ENCODE measurements at places on chromosomes 2 and 18. TPM values are rescaled to one million over a fixed set of nuclear protein-coding genes. Genes with fewer than 3 reads are reported as not detected.

Gene MFF
- total RNA-seq = 101 TPM

Gene DSG2
- 49.6 TPM for total RNA-seq

GRCh38 chr2:206855585-206856433 lies 83.5 kb upstream of the CPO start:
- no peak for DNase-seq

DNA sequence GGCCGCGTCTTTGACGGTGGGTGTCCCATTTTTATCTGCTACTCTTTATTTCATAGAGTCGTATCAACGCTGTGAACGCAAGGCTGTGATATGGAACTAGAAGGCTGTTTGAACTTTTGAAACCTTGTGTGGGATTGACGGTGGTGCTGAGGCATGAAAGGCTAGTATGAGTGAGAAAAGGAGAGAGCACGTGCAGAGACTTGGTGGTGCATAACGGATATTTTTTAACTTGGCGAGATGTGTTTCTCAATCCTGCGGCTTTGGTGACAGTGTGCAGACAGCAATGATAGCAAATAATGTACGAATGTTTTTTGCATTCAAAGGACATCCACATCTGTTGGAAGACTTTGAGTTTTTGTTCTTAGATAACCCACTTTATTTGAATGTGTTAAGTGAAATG lies 6.2 kb downstream of the HES6 start:
- no peak for DNase-seq

DNA sequence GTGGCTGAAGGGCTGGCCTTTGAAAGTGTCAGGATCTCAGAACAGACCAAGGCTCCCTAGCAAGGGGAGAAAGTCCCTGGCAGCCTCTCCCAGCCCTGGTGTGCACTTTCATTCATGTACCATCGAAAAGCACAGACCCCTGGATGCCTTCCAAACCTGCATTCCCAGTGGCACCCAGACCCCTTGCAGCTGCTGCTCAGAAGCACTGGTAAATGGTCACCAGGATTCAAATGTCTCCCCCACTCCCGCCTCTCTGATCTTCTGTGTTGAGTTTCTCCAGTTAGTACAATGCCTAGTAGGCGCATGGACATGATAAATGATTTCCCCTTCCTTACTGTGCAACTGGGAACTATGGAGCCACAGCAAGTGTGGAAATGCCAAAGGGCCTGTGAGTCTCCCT lies 180.0 kb downstream of the GLI2 start:
- no peak for DNase-seq

DNA sequence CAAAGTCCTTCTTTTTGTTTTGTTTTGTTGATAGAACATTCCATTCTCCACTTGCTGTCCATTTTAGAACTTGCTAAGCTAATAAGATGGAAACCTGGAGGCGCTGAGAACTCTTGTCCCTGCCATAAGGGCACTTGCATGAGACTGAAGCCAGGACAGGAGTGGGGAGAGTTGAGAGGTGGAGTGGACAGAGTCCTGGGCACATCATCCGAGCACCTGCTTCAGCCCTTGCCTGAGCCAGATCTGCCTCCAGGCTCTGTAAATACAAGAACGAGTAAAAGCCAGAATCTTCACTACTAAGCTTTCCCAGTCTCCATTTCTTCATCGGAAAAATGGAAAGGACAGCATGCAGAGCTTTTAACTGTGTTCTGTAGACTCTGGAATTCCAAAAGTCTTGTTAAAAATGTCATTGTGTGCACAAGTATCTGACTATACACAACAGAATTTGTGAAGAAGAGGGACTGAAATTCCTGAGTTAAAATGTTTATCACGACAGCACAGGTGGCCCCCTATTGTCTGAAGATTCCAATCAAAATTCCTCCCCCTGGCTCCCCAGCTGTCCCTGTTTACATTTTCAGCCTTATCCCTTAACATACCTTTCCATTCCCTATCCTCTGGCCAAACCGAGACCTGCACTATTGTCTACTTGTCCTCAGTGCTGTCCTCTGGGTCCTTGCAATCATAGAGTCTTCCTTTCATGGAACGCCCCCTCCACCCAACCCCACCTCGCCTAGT lies 498.2 kb upstream of the TNP1 start:
- no peak for DNase-seq

Gene BMP10
- 0.25 TPM for total RNA-seq

GRCh38 chr2:112472547-112473263 lies 9.3 kb upstream of the TTL start:
- no peak for DNase-seq

DNA sequence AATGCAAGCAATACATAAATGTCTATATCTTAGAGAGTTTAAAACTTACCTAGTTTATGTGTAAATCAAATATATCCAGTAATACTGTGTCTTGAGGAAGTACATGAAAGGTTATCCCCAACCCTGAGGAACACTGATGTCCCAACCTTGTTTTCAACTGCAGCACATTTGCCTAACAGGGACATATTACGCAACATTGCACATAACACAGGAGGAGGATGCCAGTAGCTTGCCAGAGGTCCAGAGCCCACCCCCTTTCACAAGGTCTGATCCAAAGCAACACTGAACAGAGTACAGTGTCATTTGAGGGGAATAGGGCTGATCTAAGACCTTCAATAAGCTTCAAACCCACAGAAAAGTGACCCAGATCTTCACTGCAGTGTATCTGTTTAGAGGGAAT lies 678.5 kb downstream of the ARHGAP15 start:
- peak; percentile 35 for DNase-seq

- no peak for DNase-seq
Measured at GRCh38 chr2:46135958-46136357, 161.2 kb upstream of the EPAS1 start.

DNA sequence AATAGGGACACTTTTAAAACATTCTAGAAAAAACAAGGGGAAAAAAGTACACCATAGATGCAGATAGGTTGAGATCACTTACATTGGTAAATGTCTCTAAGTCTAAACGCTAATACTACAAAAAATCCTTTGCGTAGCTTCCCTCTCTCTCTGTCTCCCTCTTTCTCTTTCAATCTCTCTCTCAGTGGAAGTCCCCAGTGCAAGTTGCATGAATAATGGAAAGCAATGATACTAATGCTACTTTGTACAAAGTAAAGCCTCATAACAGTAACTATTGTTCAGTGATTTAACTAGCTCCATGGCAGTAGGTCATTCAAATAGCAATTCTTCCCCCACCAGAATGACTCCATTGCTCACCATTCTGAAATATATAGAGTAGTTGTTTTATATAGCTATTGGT lies 12.8 kb downstream of the MEIS1 start:
- DNase-seq = no peak

Gene UPP2
- total RNA-seq = not detected

DNA sequence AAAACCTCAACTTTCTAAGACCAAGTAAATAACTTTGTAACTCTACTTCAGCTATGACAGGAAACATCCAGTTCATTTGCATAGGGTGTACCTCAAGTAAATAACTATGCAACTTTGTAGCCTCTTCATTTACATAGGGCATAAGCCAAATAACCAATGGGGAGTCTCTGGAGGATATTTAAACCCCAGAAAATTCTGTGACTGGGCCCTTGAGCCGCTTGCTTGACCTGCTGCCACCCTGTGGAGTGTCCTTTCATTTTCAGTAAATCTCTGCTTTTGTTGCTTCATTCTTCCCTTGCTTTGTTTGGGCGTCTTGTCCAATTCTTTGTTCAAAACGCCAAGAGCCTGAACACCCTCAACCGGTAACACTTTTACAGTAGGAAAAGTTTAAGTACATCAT lies 1112.7 kb upstream of the NRXN1 start:
- no peak for DNase-seq

DNA sequence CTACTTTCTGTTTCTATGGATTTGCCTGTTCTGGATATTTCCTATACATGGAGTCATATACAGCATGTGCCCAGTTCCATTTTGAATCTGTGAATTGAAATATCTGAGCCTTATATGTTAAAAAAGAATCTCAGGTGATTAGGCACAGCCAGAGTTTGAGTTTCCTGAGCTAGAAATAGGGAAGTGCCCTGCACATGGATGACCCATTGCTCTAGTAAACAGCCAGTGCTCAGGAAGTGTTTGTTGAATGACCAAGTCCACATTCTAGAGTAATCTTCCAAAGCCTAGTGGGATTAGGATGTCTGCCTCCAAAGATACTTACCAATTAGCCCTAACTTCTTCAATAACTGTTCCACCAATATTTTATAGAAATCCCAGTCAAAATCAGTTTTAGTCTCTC lies 165.8 kb downstream of the SETBP1 start:
- no peak for DNase-seq

Gene DPYSL5
- not detected for total RNA-seq

DNA sequence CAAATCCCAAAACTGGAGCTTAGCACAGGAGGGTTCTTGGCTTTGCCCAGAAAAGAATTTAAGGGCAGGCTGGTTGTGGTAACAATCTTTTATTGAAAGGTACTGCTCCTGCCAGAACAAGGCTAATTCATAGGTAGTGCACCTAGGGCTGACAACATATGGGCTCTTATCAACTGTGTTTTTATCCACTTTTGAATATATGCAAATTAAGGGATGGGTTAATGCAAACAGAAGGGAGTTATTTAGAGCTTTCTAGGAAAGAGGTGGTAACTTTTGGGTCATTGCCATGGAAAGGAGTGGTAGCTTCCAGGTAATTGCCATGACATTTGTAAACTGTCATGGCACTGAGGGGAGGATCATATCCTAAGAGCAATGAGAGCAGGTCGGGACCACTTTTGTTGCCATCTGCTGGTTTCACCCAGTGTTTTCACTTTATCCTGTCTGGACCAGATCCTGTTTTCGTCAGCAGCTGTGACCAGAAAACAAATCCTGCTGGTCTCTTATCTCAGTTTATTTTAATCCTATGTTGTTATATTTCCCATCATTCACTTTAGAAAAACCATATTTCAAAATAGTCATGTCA lies 981 bp downstream of the C2orf66 start:
- DNase-seq = no peak

Gene ERFE
- total RNA-seq = not detected

GRCh38 chr2:85939131-85939530 lies 50.3 kb upstream of the ST3GAL5 start:
- DNase-seq = no peak

GRCh38 chr18:57329856-57330255 lies 22.5 kb upstream of the ST8SIA3 start:
- DNase-seq = no peak

GRCh38 chr2:207530160-207531031 lies 634 bp downstream of the CREB1 start:
- DNase-seq = peak; percentile 62

Gene CDCA7
- total RNA-seq = 1.4 TPM

DNA sequence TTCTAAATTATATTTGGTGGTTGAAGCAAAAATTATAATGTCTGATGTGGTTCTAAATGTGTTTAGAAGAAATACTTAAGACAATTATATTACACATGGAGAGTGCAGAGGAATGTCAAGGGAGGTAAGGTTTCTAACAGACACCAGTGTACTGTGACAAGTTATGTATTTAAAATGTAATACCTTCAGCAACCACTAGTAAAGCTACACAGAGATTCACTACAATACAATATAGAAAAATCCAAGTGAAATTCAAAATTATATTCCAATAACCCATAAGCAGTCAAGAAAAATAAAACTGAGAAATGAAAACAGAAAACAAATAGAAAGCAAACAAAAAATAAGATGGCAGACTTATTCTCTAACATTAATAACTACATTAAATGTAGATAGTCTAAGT lies 249.5 kb upstream of the KLHL14 start:
- no peak for DNase-seq

GRCh38 chr2:233698740-233699139 lies 6.0 kb downstream of the UGT1A6 start:
- no peak for DNase-seq

DNA sequence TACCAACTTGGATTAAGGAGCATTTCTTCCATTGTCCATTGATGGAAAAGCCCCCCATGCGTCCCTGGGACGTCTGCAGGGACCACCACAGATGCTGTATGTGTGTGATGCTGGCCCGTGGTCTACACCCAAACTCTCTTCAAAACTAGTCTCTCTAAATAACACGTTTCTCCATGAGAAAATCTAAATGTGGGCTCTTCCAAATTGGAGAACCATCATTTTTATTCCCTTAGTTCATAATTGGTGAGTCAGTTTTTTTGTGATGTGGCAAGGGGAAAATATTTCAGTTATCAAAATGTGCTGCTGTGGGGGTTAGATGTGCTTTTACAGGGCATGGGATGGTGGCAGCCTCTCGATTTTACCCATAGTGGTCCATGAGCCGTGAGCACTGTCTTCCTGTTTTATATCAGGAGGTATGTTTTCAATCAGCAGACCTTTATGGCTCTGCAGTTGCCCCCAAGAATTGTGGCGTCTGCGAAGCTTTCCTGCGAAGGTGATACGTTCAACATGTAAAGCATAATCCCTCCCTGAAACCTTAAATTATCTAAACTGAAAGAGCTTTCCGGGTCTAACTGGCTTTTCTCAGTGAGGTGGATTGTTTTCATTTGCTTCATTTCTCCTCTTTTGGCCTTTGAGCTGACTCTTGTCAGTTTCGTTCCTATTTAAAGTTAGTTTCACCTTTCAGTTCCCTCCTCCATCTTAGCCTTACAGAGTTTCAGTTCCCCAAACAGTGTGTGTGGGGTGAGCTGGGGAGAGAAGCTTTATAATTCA lies 78.4 kb downstream of the SETBP1 start:
- no peak for DNase-seq

- DNase-seq = no peak
Measured at GRCh38 chr2:124623560-124623959, 598.5 kb downstream of the CNTNAP5 start.

- no peak for DNase-seq
Measured at GRCh38 chr2:84833481-84834150, 47.3 kb downstream of the TRABD2A start.

DNA sequence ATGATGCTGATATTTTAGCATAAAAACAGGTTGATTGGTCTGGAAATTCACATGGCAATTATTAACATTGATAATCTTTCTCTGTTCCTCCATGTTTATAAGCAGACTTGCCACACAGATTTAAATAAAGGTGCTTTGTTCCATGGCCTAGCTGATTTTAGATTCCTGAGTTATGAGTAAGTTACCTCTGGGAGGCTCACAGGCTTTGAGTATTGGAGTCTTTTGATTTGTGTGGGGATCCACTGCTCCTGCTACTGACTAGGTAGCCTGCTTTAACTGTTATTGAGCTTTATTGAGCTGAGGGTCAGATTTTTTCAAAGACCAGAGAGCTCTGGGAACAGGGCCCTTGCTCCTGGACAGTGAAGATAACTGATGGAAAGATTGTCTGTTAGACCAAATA lies 166.1 kb downstream of the ANKRD30B start:
- DNase-seq = no peak

Gene MTHFD2
- total RNA-seq = 20.0 TPM

DNA sequence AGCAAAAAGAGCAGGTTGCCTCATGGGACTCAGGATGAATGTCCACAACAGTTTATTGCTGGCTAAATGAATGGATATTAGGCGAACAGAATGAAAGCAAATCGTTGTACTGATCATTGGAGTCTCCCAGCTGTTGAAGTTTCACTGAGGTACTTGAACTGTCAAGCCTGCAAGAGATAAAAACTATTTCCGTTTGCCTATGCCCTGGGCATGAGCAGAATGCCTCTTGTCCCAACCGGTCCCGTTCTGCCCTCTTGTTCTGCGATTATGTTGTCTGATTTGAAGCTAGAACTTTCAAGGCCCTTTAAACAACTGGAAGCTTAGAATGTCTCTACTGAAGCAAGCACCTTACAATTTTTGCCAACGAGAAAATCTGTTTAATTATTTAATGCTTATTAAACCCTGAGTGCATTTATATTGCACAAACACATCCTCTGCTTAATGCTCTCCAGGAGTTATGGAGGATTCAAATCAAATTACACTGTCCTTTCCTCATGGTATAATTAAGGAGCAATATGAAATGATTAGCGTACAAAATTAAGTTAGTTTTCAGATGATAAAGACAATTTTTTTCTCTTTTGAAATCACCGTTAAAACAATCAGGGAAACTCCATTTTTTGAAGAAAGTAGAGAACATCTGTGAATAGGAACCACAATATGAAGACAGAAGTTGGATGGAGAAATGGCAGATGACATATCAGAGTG lies 17.7 kb downstream of the QPCT start:
- DNase-seq = no peak
